ENCODE measurements at places on chromosomes 5 and 9.

GRCh38 chr5:78889369-78890140, 95.6 kb downstream of the ARSB start:
- no peak for DNase-seq

GRCh38 chr5:122154491-122154890, 25.1 kb downstream of the ZNF474 start:
- DNase-seq, result no peak

DNA sequence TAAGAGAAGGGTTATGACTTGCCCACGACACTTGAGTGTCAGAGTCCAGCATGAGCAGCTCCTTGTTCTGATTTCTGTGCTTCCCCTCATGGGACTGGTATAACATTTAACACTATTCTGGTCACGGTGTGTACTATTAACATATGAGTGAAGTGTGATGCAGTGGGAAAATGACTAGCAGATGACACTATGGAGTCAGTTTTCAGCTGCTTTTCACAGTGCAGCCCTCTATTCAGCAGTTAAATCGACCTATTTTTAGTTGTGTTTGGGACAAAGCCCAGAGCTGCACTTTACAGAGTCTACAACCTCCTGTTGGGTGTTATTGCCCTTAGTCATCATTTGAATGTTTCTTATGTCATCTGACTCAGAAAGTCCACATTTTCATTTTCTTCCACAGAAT, 59.1 kb downstream of the CHSY3 start:
- no peak for DNase-seq

- DNase-seq, result no peak
Measured at GRCh38 chr9:78615372-78615771, 318.4 kb downstream of the PSAT1 start.

- DNase-seq, result no peak
Measured at GRCh38 chr5:153626836-153627235, 136.4 kb downstream of the GRIA1 start.

GRCh38 chr9:85925493-85925892, 15.5 kb upstream of the NAA35 start:
- DNase-seq, result no peak

DNA sequence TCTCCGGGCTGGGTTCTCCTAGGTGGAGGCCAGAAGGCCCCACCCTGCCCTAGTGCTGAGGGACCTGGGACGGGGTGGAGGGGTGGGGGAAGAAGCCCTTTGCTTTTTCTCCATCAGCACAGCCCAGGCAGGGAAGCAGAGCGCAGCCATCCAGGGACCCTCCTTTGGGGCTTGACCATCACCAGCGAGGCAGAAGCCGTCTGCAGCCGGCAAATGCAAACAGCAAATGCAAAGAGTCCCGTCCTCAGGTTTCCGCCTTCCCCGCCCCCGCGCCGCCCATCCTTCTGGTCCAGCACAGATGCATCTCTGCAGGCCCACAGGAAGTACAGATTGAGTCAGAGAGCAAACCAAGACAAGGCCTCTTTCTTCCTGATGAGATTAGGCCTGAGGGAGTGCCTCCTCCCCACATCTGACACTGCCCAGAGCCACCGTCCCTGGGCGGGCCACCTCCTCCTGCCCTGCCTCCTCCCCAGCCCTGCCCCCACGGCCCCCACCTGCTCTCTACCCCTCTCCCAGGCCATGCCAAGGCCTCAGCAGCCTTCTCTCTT, 23.4 kb downstream of the CORO2A start:
- peak; percentile 87 for DNase-seq

DNA sequence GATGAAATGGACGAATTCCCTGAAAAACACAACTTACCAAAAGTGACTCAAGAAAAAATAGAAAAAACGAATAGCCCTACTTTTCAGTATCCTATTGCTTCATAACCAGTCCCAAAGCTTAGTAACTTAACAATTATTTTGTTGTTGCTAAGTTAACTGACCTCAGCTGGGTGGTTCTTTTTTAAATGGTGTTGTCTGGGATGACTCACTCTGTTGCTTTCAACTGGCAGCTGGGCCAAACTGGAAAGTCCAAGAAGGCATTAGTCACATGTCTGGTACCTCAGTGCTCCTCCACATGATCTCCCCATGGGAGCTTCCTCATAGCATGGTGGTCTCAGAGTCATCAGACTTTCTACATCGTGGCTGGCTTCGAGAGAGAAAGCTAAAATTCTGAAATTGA, 47.8 kb upstream of the ADAMTS2 start:
- no peak for DNase-seq

DNA sequence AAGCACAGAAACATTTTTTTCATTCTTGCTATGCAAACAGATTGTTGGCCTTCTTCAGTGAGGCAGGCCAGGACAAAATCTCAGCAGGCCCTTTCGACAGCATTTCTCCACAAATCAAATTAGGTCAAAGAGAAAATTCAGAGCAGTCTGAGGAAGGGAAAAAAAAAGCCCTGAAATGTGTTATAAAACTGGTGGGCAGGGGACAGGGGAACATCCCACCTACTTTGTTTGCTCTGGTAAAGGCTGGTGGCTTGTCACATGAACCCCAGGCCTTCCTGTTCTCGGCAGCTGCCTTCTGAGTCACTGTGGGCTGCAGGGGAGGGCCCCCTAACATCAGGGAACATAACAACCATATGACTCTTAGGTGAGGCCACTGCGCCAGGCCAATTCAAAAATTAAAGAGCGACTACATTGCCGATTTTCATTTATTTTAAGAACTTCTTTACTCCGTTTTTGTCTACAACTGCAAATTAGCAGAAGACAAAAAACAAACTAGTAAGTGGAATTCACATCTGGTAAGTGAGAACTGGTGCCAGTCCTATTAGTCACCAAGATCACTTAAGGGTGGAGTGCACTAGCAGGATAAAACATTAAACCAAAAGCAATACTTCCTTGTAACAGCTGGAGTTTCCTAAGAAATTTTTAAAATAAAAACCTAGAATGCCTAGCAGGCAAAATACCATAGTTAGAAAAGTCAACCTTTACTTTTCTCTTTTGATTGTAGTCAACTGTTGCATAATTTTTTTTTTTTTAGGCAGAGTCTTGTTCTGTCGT, 46.2 kb upstream of the DENND4C start:
- peak; percentile 53 for DNase-seq

DNA sequence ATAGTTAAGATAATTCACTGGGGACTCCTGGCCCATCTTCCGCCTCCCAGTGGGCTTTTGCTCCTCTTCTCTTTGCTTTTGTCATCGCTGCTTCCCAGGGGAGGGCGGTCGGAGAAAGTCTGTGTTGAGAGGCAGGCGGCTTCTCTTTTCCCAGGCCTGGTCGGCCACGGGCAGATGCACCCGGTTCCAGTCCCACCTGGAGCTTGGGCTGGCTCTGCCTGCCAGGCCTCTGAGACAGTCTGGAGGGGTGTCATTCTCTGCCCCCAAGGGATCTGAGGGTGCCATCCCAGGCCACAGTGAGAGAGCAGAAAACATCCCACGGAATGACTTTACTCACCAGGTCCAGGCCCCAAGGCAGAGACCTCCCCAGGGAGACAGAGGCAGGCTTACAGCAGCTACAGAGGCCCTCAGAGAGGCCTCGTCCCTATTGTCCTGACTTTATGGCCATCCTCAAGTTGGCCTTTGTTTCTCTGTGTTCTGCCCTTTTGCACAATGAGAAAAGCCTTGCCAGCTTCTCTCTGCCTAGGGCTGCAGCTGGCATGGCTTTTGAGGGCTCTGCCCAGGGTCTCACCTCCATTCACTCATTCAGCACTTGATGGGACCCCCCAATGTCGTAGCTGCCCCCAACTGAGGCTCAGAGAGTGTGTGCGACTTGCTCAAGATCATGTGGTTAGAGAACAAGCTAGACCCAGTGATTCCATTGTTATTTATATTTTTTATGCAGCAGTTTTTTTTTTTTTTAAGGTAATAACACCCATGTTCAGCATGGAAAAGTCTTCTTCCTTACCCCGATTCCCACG, 44.2 kb upstream of the BOD1 start:
- DNase-seq, result no peak

Data from GM06990 (cell line).